ENCODE measurements at places on chromosomes 4 and X. TPM values are rescaled to one million over a fixed set of nuclear protein-coding genes. Genes with fewer than 3 reads are reported as not detected.

USP9X gene
- 97.3 TPM for total RNA-seq

DNA sequence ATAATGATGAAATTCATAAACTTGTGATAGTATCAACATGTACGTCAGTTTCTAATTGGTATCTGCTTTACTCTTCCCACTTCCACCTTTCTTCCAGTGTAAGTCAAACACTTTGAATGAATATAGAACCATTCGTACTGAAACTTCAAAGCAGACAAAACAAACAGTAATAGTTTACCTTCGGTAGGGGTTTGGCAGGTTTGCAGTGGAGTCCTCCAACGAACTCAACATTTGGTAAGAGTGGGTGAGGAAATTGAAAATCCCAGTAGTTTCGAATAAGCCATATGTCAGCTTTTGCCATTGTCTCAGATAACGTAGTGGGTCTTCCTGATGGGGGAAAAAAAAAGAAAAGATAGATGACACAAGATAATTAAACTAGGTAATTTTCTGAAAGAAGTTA, 2.2 kb downstream of the UGT2B4 start:
- DNase-seq = no peak
- no peak overlapping the region for H3K4me3 ChIP-seq
- H3K4me1 ChIP-seq = no peaks in the 10 kb centered on the region

GRCh38 chr4:76127754-76128153, 20.4 kb downstream of the NUP54 start:
- peaks cover 61% of the 10 kb centered on the region for H3K36me3 ChIP-seq
- no peak for DNase-seq
- H3K4me3 ChIP-seq = no peak overlapping the region

SUV39H1 gene
- total RNA-seq = 4.3 TPM

DNA sequence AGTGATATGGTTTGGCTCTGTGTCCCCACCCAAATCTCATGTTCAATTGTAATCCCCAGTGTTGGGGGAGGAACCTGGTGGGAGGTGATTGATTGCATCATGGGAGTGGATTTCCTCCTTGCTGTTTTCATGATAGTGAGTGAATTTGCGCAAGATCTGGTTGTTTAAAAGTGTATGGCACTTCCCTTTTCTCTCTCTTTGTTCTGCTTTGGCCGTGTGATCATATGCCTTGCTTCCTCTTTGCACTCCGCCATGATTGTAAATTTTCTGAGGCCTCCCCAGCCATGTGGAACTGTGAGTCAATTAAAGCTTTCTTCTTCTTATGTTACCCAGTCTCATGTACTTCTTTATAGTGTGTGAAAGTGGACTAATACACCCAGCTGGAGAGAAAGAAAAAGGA, 113.0 kb upstream of the AADAT start:
- no peaks in the 10 kb centered on the region for H3K36me3 ChIP-seq
- no peak overlapping the region for H3K4me3 ChIP-seq
- no peak overlapping the region for H3K27ac ChIP-seq

GAGE12J gene
- not detected for total RNA-seq

DNA sequence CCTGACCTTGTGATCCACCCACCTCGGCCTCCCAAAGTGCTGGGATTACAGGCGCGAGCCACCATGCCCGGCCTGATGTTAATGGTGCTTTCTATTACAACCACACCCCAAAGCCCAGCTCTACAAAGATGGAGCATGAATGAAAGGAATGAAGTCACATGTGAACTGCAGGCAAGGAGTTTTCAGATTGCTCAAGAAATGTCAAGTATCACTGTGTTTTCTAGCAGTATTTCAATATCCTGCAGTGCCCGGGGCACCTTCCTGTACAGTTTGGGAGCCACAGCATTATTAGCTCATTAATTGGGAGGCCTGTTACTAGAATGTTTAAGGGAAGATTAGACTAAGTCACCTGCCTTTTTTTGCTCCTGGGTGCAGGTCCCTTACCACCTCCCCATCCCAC, 40.1 kb downstream of the PRIMPOL start:
- no peak overlapping the region for H3K27ac ChIP-seq
- H3K4me1 ChIP-seq = peaks cover 6% of the 10 kb centered on the region
- no peak for DNase-seq
- H3K4me3 ChIP-seq = no peak overlapping the region
- no peaks in the 10 kb centered on the region for H3K36me3 ChIP-seq

Data from esophagus muscularis mucosa (tissue), 4 donors.